Colonic mucosa (tissue), 4 donors: ENCODE measurements at places on chromosomes 4 and X. TPM values are rescaled to one million over a fixed set of nuclear protein-coding genes. Genes with fewer than 3 reads are reported as not detected.
A peak's percentile ranks its signal among the peaks of the same experiment; 100 is the strongest.

Gene SORCS2
- 0.54 TPM for total RNA-seq

Gene IL9R
- 0.50 TPM for total RNA-seq

Gene SMIM10L2A
- total RNA-seq = 0.35 TPM

- no peak for DNase-seq
Observed at GRCh38 chrX:17361620-17362019, 13.4 kb upstream of the NHS start.

- DNase-seq = no peak
Observed at GRCh38 chr4:180630012-180630665, 1613.1 kb upstream of the TENM3 start.

DNA sequence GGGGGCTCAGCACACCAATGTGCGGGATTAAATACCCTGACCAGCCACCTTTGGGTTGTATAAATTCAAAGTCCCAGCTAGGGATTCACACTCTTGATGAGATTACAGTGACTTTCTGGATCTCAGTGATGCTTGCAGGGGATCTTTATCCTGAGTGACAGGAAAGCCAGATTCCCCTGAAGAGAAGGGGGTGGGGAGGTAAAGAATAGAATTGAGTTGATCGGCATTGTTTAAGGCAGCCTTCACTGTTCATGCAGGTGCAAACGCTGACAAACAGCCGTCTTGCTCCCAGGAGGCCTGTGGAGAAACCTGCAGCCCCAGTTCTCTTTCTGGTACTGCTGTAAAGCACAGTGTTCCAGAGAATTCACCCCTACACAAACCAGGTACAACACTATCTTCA lies 19.0 kb downstream of the CXXC4 start:
- no peak for DNase-seq

- no peak for DNase-seq
Observed at GRCh38 chr4:142596121-142596520, 250.0 kb downstream of the INPP4B start.

DNA sequence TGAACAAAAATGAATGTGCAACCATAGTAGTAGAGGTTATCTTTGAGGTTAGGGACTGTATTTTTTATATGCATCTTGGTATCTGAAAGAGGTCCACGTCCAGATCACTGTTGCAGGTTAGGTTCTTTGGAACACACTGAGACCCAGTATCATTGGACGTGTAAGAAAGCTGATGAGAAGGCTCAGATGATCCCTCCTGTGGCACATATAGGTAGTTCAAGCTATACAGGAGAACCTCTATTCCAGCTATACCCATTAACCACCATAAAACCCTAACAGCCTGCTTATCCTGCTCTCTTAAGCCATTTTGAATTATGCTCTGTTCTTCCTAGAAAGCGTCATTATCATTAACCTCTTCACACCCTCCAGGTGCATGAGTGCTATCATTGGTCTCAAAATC lies 930.7 kb upstream of the HS3ST1 start:
- no peak for DNase-seq

DNA sequence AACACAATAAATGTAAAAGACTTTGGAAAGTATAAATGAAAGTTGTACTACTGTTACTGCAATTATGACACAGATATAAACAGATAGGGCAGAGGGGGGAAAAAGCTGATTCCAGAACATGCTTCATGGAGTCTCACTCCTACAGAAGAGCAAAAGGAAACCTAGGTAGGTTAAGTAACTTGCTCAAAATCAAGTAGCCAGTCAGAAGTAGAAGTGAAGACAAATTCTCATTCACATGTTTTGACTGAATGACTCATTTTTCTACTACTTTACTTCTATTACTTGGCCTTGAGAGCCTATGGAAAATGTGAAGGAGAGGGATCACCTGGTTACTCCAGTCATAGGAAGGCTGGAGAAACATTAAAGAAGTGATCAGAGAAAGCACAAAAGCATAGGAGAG lies 23.6 kb upstream of the RASGEF1B start:
- DNase-seq = no peak

DNA sequence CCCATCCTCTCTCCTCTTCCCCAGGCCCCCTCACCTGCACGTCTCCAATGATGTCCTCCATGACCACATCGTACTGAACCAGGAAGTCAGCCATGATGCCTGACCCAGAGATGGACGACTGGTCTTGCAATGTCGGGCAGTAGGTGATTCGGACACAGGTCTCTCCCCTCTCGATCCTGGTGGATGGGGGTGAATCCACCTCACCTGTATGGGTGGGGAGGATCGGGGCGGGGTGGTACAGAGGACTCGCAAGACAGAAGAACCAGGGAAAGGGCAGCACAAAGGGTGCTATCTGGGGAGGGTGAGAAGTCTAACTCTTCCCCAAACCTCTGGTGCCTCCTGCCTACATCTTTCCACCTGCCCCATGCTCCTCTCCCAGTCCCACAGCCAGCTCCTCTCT lies 9.6 kb downstream of the ITIH6 start:
- DNase-seq = no peak

DNA sequence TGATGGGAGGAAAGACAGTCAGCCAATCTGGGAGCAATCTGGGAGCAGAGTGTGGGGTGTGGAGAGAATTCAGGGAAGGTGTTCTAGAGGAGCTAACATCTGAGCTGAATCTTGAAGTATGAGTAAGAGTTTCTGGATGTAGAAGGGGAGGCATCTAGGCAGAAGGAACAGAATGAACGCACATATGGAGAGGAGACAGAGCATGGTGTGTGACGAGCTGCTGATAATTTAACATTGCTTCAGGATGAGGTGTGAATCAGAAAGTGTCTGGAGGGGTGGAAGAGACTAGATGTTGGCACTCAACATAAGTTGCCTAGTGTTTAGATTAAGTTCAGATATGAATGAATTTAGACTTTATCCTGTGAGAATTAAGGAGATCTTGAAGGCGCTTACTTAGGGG lies 58.9 kb downstream of the CPE start:
- DNase-seq = no peak

- DNase-seq = no peak
Observed at GRCh38 chr4:60729194-60729593, 470.9 kb upstream of the ADGRL3 start.

DNA sequence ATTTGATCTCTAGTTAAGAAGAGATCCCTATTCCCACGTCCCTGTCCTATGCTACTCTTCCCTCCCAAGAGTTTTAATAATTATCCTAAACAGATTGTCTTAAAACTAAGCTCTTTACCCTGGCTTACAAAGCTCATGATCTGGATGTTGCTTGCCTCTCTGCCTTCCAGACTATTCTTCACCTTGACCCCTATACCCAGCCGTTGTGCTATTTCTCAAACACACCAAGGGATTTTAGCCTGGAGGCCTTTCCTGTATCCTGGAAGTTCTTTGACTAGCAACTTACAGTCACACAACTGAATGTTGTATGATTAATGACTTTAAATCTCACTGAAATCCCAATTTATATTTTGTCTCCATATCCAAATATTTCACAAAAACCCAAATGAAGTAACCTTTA lies 314.9 kb downstream of the ADGRL3 start:
- DNase-seq = no peak

DNA sequence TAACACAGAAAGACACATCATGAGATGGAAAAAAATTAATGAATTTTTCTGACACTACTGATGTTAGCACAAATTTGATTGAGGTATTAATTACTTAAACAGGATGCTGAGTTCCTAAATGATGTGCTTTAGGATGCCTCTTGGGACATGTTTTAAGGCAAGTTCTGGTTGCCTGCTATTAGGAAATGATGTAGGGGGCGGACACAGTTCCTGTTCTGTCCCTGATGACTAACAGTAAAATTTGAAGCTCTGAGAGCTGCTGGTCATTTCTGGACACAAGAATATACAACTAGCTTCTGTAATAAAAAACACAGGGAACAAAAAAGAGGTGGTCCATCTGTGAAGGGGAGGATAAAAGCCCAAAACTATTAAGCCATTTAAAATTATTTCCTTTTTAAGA lies 163.2 kb upstream of the ETNPPL start:
- DNase-seq = no peak

GRCh38 chrX:39605866-39606265 lies 491.9 kb downstream of the BCOR start:
- DNase-seq = no peak

DNA sequence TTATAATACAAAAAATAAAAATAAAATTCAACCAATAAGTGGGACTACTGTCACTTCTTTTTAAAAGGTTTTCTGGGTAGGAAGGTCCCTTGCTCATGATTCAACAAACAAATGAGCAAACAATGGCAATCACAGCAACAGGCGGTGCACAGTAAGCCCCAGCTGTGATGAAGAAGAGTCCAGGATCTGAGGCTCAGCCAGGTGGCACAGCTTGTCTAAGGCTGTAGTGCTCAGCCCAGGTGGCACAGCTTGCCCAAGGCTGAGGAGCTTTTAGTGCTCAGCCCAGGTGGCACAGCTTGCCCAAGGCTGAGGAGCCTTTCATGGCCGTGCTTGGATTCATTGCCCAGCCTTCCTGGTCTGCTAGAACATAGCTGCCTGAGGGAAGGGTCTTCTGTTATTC lies 75.0 kb downstream of the ZFYVE28 start:
- no peak for DNase-seq

DNA sequence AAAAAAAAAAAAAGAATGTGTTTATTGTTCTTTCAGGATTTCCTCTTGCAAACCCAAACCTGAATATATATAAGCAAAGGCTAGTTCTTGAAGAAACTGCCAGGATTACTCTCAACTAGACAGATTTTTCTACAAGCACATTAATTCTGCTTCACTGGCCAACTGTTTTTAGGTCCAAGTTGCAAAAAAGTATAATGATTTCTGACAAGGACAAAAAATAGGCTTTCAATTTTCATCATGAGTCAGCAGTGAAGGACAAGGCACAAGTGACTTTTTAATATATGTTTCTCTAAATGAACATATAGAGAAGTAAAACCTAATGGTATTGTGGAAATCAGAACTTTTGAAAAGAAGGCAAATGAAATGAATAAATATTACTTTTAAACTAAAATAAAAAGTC lies 73.7 kb downstream of the ELOVL6 start:
- no peak for DNase-seq

DNA sequence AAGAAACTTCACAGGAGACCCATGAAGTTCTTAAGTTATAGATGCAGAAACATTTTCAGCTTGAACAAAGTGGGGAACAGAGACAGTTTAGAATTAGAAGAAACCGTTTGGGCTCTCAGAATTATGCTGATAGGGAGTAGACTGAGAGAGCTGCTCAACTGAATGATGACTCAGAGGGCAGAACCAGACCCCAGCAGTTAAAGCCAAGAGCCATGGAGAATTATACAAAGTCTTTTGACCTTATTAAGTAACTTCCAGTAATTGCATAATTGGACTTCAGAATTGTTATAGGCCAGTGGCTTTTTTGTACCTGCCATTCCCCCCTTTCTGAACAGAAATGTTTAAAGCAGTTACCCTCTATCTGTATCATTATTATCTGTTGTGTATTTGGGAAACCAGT lies 642.1 kb downstream of the CCSER1 start:
- no peak for DNase-seq

DNA sequence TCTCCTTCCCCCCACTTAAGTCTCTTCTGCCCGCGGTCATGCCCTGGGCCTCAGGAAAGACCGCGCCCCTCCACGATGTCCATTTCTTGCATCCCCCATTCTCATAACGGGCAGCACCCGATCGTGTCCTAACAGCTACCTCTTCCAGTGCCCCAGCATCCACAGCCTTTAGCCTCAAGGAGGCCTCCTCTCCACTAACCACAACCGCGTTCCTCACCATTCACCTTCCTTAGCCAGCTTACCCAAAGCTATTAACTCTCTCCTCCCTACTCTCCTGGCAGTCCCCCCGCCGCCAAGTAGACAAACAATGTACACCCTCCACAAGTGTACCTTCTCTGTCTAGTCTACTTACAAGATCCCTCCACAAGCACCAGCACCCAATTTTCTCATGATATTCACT lies 58.6 kb upstream of the PAGE5 start:
- no peak for DNase-seq

DNA sequence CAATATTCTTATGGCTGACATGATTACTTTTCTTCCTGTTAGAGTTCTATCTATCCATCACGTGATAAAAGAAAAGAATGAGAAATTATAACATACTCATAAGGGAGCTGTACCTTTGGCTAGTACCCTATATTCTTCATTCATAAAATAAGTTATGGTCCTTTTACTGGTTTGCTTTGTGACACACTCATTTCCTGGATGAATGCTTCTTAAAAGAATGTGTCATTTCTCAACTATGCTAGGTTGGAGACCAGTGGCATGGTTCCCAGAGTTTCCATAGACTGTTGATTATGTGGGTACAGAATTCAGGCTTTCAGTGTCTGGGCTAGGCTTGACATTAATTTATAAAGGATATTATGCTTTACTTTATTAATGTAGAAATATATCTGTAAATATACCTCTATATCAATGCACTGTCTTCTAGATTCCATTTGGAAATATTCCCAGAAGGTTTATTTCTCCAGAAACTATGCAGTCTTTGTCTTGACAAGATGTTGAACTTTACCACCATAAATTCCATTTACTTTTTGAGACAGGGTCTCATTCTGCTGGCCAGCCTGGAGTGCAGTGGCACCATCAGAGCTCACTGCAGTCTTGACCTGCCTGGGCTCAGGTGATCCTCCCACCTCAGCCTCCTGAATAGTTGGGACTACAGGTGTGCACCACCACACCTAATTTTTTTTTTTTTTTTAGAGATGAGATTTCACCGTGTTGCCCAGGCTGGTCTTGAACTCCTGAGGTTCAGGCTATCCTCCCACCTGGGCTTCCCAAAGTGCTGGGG lies 23.8 kb downstream of the NUDT6 start:
- DNase-seq = peak; percentile 19

GRCh38 chr4:1405254-1405635 lies 997 bp downstream of the NKX1-1 start:
- DNase-seq = no peak

DNA sequence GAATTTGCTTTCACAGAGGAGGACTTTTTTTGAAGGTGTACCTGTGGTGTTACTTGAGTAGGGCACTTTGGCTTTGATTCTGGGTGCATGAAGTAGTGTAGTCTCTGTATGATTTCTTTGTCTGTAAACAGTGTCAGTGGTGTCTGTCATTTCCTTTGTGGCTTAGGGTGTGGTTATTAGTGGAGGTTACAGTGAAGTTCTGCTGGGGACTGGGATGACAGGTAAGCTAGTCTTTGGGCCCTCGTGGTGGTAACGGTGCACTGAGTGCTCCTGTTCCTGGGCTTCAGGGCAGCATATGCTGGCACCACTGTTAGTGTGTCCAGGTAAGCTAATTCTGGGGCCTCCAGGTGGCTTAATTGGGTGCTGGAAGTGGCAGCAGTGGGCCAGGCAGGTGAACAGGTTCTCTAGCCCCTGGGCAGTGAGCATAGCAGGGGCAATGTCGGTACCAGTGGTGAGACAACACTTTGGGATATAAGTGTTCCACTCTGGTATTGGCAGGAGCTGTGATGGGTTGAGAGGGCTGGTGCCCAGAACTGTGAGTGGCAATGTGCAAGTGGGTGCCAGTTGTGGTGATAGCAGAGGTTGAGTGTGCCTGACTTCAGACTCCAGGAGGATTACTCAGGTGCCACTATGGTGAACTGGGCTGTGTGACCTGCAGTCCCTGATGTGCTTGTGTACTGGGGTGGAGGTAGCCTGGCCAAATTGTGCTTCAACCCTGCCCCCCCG lies 26.0 kb upstream of the VSIG1 start:
- no peak for DNase-seq

GRCh38 chr4:138627096-138627495 lies 384.9 kb upstream of the SLC7A11 start:
- DNase-seq = no peak
